Activated CD8-positive, alpha-beta memory T cell treated with anti-CD3 and anti-CD28 coated beads for 48 hours (primary cell): ENCODE measurements at places on chromosomes 16 and 17.

DNA sequence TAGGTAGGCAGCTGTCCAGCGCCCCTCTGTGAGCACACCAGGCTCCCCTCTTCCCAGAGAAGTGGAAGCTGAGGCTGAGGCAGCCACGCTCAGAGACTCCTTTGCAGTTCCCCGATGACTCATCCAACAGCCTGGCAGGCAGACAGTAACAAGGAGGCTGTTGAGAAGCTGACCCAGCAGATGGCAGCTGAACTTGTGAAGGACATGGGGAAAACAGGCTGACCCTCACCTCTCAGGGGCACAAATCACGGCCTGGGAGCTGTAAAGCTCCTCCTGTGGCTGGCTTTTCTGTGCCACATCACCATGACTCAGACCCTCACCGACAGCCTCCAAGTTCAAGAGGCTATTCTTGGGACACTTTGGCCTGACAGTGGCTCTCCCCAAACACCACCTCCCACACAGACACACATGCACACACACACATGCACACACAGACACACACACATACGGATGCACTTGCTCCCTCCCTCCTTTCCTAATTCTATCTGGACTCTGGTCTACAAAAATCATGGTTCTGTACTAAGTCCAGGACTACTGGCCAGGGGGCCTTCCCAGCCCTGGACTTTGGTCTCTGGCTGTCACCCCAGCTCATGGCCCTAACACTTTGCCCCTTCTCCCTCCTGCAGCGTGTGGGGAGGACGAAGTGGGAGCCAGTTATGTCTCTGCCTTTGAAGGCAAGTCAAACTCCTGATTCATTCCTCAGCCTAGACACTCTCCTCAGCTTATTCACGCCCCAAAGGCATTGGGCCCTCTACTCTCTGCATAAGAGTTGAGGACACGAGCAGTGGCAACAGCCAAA is 23.2 kb downstream of the MAP3K14 start:
- DNase-seq = no peak

DNA sequence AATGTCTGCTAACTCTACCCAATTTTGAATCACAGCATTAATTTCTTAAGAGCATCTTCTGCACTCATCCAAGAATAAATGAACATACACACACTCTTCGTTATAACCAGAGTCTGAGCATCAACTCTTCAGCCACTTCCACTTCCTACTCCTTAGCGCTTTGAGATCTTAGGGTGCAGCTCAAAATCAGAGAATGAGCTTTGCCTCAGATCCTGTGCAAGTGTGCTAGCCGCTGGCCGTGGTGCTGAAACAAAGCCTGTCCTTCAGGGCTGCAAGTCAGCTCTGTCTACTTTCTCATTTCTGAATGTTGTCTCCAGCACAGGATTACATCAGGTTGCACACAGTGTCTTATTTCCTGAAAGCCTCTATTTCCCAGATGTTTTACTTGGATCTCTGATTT is 165.4 kb downstream of the AIPL1 start:
- DNase-seq = no peak

DNA sequence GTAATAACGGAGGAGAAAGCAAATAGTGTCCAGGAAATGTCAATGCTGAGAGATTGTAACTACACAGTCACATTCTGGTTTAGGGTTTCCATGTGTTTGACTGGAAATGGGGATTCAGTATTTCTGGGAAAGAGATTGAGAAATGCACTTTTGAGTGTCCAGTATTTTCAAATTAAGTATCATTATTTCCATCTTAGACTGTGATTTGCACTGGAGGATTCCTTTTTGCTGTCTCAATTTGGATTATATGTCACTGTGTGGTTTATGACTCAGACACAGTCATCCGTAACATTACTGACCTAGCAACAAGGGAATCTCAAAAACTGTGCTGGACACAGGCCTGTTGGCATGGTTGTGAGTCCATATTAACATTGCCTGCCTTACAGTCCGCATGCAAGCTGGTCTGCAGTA is 681.4 kb downstream of the CDH11 start:
- DNase-seq = no peak

GRCh38 chr17:79866791-79867518 is 27.7 kb upstream of the CBX4 start:
- DNase-seq = no peak
